ENCODE measurements at places on chromosomes 1 and 21. TPM values are rescaled to one million over a fixed set of nuclear protein-coding genes. Genes with fewer than 3 reads are reported as not detected.

LYPLA2 gene
- 43.1 TPM for total RNA-seq

BARHL2 gene
- not detected for total RNA-seq

- DNase-seq, result no peak
Measured at GRCh38 chr1:234531151-234531635, 52.2 kb upstream of the TARBP1 start.

GRCh38 chr1:52919051-52919722 lies 2.4 kb downstream of the ECHDC2 start:
- no peak for DNase-seq

GRCh38 chr1:204589409-204590038 lies 73.3 kb downstream of the MDM4 start:
- DNase-seq, result no peak

Data from Karpas-422 (cell line).